Spinal cord (tissue), 10 donors: ENCODE measurements at places on chromosomes 12 and 14.

DNA sequence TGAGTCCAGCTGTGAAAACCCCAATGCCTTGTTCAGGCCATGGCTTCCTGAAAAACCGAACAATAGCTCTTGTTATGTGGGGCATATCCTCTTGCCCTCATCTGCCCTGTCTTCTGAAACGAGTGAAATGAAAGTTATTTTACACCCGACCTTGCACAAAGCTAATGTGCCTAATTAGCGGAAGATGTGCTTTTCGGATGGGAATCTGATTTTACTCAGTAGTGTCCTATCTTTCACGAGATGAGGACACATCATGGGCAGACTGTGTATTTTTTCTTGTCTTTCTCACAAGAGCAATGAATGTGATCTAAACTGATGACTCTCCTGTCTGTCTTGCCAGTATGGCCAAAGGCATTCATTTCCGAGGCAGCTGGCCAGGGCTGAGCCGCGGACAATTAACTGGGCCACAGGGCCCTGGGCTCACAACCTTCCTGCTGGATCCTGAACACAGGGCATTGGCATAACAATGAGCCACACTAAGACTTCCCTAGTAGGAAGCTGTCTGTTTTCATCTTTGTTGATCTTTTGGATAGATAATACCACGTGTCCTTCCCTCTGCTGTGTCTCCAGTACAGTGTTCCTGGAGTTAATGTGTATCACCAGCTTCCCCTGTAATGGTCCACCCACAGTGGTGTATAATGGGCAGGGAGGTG is 86.0 kb upstream of the HIF1A start:
- DNase-seq, result no peak

DNA sequence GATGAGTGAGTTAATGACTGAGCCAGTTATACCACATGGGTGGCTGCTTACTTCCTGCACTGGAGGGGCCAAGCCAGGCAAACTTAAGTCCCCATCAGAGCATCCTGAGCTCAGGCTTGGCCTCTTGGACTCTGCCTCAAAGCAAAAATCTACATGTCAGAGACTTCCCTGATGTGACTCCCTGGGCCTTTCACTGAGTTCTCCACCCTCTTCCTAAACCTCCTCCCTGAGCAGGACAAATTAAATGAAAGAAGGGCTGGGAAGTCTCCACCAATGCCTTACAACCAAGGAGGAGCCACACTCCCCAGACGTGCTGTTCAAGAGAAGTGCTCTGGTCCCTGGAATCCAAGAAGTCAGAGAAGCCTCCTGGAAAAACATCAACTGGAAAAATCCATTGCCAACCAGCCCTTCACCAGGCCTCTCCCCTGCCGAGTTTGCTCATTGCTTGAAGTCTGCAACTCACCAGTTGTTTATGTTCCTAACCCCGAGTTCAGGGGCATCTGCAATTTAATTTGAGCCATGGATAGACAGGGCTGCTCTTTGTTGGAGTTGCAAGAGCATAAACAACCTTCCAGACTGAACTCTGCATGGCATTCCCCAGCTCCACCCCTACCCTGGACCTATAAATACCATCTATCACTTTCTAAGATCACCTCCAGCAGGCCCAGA is 160.5 kb downstream of the ANO2 start:
- DNase-seq, result no peak

DNA sequence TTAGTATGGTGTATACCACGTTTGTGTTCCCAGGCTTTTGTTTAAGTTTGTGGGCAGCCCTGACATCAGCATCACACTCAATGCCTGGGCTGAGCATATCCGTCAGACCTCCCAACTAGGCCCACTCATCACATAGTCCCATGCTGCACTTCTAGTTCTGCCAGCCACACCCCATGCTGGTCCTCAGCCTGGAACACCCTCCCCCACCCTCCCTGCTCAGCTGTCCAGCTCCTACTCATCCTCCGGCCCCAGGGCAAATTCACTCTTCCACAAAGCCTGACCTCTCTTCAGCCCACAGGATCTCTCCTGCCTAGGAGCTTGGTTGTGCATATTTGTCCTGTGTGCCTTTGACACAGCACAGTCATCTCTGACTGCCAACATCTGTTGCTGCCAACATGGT is 3.9 kb upstream of the ENDOU start:
- DNase-seq, result no peak

GRCh38 chr12:46266382-46266791 is 2.5 kb downstream of the SLC38A1 start:
- peak; percentile 9 for DNase-seq

- DNase-seq, result peak; percentile 64
Measured at GRCh38 chr12:128266541-128267130, 334 bp upstream of the TMEM132C start.

- DNase-seq, result no peak
Measured at GRCh38 chr12:89731089-89731488, 22.5 kb upstream of the ATP2B1 start.

DNA sequence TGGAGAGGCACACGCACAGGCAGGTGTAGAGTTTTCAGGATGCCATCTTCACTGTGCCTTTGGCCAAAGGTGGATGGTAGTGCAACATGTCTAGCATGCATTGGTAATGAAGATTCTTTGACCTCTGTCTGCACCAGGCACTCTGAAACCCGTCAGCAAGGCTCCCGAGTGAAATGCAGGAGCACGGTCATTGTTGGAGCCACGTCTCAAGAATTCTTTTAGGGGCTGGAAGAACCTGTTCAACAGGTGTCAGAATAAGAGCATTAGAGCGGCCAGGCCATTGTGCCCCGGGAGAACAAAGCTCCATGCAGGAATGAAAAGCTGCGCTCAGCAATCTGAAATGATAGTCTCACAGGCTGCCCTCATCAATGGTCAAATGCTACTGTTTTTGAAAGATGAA is 40.2 kb upstream of the DICER1 start:
- DNase-seq, result no peak
